ENCODE measurements at places on chromosomes 12 and 14.

DNA sequence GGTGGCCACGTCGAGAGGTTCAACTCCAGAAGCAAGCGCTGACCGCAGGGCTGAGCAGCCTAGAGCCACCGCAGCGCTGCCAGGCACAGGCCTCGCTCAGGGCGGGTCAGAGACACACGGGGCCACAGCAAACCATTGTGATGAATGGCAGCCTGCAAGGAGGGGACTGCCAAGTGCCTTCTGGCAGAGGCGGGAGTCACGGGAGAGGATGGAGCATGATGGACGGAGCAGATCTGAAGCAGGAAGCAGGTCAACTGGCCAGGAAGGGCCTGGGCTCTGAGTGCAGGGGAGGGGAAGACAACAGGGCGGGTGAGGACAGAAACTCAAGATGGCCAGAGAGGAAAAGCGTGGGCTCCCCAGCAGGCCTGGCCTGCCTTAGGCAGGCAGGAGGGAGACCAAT, 49.8 kb downstream of the CDC42BPB start:
- DNase-seq, result no peak

DNA sequence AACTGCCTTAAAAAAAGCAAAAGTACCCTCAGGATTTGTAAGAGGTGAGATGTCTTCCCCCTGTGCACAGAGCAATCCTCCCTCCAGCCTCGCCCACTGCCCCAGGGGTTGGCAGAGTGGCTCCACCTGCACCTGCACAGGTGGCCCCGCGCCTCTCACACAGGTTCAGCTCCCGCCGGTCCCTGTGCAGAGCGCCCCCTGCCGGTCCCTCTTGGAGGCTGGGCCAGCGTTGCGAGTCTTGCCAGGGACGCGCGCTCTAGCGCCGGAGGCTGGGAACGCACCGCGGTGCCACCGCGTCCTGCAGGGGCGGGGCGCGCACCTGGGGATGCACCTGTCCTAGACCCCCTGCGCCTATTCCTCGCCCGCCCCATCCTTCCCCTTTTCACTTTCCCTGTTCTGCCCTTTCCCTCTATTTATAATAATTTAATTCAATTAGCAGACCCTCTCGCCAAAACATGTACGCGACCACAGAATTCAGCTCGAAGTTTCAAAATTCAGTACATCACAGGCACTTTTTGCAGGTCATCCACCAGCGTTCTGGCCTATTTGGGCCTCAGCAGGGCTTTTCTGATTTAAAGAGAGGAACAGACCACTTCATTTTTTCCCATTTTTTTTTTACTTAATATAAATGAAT, 618.6 kb downstream of the AACS start:
- DNase-seq, result no peak

DNA sequence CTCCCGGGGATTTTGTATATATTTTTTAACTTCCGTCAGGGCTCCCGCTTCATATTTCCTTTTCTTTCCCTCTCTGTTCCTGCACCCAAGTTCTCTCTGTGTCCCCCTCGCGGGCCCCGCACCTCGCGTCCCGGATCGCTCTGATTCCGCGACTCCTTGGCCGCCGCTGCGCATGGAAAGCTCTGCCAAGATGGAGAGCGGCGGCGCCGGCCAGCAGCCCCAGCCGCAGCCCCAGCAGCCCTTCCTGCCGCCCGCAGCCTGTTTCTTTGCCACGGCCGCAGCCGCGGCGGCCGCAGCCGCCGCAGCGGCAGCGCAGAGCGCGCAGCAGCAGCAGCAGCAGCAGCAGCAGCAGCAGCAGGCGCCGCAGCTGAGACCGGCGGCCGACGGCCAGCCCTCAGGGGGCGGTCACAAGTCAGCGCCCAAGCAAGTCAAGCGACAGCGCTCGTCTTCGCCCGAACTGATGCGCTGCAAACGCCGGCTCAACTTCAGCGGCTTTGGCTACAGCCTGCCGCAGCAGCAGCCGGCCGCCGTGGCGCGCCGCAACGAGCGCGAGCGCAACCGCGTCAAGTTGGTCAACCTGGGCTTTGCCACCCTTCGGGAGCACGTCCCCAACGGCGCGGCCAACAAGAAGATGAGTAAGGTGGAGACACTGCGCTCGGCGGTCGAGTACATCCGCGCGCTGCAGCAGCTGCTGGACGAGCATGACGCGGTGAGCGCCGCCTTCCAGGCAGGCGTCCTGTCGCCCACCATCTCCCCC, 777 bp downstream of the ASCL1 start:
- peak; percentile 67 for DNase-seq

GRCh38 chr12:58925751-58926150, 5.4 kb upstream of the LRIG3 start:
- no peak for DNase-seq

- peak; percentile 51 for DNase-seq
Observed at GRCh38 chr14:63045234-63045611, at the start of gene KCNH5. Gene KCNH5, minus strand, starts transcription at chr14:63045458. Its CDS starts 272 bp downstream, at chr14:63045186.

DNA sequence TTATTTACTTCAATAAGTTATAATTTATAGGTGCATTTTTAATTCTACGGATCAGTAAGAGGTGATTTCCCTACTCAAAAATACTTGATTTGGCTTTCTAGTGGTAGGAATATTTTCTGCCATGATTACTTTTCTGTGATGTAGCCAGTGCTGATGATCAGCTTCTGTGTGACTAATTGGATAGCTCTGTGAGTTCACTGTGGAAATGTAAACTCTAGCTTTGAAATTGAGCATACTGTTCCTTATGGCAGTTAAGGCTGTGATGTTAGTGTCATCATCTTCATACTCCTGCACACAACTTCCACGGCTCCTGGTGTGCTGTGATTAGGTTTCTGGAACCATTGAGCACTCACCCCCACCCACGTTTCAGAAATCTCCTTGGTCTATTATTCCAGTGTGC, 48.2 kb downstream of the PLEKHA5 start:
- no peak for DNase-seq

DNA sequence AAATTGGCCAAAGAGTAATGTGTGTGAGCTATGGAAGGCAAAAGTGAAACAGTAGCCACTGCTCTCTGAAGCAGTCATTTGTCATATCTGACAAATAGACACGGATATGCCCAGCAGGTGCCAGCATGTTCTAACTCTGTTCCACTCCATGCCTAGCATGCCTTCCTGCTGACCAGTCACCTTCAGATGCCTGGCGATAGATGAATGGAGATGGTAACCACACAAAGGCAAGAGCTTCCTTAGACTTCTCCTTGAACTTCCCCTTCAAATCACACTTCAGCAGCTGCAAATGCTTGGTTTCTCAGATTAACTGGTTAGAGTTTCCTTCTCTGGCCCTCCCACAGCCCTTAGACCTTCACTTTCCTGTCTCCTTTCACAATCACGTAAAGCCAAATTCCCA, 429.9 kb downstream of the DAD1 start:
- peak; percentile 62 for DNase-seq

DNA sequence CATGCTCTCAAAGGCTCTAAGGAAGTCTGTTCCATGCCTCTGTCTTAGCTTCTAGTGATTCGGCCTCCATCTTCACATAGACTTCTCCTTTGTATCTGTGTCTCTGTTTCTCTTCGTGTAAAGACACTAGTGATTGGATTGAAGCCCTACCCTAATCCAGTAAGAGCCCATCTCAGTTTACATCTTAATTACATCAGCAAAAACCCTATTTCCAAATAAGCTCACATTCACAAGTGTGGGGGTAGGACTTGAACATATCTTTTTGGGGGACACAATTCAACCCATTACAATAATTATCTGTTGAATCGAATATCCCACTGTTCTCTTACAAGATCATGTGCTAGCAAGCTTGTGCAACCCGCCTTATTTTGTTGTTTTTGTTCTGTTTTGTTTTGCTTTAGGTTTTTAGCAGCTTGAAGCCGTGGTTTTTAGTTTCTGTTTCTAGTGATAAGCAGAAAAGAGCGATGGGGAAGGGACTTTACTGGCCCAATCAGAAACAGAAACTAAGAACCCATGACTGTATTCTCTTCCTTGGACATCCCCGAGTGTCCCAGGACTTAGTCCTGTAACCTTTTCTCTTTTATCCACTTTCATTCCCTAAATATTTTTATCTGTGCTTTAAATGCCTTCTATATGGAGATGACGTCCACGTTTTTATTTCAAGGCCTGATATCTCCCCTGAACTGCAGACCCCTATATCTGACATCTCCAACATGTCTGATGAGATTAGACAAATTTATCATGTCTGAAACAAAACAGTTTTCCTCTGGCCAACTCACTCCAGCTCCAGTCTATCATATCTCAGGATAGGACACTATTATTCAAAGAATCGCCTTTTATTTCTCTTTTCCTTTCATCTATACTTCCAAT, 353.0 kb downstream of the CCDC91 start:
- peak; percentile 7 for DNase-seq

DNA sequence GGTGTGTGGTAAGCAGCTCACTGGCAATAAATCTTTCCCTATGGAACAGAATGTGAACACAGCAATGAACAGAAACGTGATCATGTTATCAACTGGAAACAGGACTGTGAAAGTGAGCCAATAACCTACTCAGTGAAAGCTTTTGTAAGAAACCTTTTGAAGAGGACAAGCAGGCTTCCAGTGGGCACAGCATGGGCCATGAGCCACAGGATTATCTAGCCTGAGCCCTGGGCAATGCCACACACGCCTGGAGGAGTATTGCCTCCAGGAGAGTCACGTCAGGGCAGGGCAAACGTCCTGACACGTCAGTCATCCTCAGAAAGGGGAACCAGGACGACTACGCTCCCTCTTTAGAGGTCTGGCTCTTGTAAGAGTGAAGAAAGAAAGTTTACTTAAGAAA, 32.3 kb downstream of the NRDE2 start:
- no peak for DNase-seq

GRCh38 chr12:50778663-50779590, 15.0 kb downstream of the ATF1 start:
- no peak for DNase-seq

GRCh38 chr12:46356655-46357437, 15.7 kb downstream of the SLC38A2 start:
- DNase-seq, result no peak

DNA sequence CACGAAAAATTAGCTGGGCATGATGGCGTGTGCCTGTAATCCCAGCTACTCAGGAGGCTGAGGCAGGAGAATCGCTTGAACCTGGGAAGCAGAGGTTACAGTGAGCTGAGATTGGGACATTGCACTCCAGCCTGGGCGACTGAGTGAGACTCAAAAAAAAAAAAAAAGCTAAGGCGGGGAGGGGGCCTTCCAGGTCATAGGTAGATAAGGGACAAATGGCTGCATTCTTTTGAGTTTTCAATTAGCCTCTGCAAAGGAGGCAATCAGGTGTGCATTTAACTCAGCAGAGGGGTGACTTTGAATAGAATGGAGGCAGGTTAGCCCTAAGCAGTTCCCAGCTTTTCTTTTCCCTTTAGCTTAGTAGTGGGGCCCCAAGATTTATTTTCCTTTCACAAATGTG, 743 bp upstream of the AACS start:
- no peak for DNase-seq

- peak; percentile 48 for DNase-seq
Observed at GRCh38 chr14:61662437-61663311, 32.6 kb upstream of the HIF1A start.

DNA sequence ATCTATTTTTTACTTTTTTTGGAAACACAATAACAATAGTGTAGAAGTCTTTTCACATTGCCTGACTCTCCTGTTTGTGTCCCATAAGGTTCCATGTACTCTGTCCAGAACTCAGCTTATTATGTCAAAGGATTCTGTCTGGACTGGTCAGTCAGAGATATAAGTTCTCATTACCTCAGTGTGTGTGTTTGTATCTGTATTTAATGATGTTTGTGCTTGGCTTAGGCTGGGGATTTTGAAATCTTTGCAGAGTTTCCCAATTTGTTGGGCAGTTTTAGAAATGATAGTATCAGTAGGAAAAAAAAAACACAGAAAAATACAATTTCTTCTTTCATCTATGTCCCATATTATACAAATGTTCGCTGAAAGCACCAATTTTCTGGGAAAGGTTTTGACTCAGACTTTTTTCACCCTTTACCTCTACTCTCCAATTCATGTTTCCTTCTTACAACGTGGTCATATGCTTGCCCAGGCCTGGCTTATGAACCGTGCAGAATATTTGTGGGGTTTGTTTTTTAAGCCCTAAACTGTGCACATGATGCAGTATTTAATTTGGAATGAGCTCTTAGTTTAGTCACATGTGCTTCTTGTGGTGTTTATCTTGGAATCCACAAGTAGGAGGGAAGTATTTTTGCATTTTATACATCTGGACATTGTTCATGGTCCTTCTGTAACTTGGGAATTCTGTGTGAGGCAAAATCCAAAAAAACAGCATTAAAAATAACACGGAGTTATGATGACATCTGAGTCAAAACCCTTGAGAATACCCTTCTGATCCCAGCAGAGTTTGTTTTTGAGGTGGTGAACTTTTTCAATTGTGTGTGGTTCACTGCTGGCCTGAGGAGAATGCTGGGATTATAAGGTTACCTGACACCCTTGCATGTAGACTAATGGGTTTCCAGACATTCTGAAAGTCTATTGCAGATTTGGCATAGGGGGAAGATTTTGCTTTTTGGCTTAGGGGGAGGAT, 121.2 kb downstream of the RAD51B start:
- DNase-seq, result no peak

DNA sequence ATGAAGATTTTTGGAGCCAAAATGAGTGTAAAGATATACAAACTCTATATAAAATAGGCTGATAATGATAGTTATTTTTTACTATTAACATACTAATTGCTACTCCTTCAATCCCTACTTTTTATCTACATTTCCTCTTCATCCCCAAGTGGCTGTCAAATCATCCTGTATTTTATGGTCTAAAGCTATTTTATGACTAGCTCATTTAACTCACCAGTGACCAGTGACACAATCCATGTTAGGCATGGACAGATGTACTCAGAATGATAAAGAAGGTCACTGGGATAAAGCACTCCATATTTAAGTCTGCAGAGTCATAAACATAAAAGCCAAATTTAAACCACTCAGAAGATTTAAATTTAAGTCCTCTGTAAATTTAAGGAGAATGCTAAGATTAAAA, 183.0 kb downstream of the MED13L start:
- no peak for DNase-seq

DNA sequence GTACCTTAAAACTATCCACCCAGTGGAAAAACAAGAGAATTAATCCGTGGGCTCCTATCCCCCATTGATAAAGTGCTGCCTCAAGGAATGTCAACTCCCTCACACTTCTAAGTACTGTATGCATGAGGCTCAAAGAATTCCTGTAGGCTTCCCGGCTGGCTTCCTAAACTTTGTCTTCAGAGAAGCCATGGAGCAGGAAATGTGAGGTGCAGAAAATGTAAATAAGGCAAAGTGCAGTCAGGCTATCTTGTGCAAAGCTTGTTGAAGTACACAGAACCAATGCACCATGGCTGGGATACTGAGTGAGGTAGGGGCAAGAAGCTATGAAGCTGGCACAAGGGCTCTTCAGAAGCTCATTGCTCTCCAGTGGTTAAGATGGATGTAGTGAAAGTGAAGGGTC, 611.0 kb downstream of the FSCB start:
- no peak for DNase-seq

DNA sequence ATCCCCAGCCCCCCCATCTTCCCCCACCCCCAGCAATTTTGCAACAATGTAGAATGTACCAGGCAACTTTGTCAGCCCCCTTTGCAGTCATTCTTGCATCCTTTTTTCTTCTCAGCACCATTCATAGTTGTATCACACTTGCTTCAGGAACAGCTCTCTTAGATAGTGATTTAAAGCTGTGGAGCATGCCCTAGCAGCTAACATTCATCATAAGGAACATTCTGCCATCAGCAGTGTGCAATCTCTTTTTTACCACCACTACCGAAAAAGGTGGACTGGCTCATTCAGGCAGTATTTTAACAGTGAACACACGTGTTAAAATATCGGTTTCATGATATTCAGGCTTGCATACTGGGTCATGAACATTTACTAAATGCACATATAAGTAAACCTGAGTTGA, 45.1 kb downstream of the MARK3 start:
- no peak for DNase-seq

All from trophoblast cell (in vitro differentiated cells and primary cell).